ENCODE measurements at places on chromosomes 4 and X.

- no peak for DNase-seq
These were observed 663 bp downstream of the CXorf38 start for GRCh38 chrX:40646489-40647306.

DNA sequence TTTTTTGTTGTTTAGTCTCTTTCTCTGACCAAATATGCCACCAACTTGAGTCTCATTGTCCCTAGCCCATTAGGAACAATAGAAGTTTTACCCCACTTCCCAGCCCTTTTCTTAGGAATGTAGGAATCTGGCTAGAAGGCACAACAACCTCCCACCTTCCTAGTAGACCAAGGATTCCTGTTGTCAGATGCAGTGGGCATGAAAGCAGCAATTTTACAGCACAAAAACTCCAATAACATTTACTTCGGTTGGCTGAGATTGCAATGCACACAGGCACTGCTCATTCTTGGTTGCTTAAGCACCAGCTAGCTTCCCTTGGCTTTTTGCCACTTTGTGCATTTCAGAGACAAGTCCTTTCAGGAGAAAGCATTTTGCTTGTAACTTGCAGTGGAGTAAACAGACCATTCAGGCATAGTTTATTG is 312.8 kb downstream of the TENM3 start:
- no peak for DNase-seq

GRCh38 chrX:140250391-140250790 is 254.5 kb downstream of the SOX3 start:
- DNase-seq = no peak

DNA sequence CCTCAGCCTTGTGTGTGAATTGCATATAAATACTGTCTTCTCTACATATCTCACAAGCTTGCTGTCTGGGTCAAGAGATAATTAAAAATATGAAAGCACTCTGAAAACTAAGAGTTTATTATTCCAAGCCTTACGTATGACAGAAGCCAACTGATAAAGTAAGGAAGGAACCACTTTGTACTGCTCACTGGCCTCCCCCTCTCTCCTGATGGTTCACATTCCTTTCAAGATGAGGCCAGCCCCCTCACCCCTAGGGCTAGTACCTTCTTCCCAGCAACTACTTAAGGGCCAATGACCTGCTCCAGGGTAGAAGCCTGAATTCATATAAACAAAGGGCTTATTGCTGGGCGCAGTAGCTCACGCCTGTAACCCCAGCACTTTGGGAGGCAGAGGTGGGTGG is 5.4 kb upstream of the SOWAHD start:
- DNase-seq = no peak

DNA sequence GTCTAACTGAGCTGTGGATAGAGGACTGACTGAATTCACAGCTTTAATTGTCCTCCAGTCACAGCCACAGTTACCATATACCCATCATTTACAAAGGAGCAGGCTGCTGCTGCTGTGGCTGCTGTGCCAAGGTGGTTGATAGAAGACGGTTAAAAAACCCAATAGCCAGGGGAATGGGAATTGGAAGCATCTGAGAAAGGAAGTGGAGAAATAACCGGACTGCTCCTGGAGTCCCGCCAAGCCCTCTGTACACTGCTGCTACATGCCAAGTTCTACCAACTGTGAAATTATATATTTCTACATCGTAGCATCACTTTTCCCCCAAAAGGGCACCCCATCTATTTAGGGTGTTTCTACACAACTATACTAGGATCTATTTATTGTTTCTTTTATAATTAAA is 279.7 kb upstream of the ARX start:
- DNase-seq = no peak

DNA sequence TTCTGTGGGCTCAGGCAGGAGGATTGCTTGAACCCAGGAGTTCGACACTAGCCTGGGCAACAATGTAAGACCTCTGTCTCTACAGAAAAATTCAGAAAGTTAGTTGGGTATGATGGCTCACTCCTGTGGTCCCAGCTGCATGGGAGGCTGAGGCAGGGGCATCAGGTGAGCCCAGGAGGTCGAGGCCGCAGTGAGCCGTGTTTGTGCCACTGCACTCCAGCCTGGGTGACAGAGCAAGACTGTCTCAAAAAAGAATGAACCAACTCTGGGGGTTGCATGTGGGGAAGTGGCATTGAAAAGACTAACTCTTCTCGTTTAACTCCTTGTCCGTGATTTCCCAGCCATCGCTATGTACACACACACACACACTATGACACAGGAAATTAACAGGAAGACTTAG is 26.9 kb downstream of the ENOPH1 start:
- DNase-seq = no peak

DNA sequence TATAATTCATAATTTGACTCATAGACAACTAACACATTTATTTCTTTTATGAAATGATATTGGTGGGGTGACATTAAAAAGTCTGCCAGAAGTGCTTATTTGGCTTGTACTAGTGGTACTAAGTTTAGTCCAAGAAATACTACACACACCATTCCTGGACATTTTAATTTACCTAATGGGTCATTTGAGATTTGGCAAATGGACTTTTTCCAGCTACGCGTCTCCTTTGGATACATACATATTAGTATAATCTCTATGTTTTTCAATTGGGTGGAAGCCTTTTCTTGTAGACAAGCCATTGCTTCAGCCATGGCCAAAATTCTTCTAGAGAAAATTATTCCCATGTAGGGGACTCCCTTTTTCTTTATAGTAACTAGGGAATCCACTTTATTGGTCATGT is 968.5 kb downstream of the C4orf33 start:
- DNase-seq = no peak

GRCh38 chr4:151426513-151426912 is 17.5 kb downstream of the FHIP1A start:
- DNase-seq = no peak

DNA sequence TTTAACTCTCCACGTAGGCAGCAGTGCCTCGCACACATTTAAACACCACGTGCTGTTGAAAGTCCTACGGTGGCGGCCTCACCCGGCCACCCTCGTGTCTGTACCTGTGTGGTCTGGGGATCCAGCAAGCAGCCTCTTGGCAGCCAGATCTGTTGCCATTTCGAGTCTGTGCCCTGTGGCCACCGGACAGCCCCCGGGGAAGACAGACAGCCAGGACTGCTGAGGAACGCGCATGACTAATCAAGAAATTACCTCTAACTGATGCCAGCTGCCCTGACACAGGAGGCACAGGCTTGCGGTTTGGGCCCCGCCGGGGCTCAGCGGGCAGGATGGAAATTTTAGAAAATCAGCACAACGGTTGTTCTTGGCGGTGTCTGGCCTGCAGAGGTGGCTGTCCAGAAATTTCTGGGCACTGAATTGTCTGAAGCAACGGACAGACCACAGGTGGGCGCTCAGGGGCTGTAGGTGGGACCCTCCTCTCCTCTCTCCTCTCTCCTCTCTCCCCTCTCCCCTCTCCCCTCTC is 15.6 kb upstream of the ASMTL start:
- peak; percentile 45 for DNase-seq

- no peak for DNase-seq
These were observed 104.4 kb downstream of the HHIP start for GRCh38 chr4:144750348-144750747.

- DNase-seq = no peak
These were observed 30.7 kb upstream of the KIAA0232 start for GRCh38 chr4:6751611-6752485.

DNA sequence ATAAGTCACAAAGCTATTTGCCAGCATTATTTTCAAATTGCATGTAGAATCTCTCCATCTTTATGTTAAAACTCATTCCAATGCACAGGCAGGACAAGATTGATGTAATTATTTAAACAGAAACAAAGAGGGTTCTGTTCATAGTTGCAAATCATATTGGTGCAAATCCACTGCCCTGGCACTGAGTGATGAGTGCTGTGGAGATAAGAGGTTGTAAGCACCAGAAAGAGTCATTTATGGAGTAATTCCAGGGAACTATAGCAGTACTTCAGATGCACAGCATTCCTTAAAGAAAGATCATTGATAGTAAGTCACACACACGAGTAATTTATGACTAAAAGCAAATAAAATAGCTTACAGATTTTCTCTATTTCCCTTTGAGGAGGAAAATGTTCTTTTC is 337.7 kb upstream of the CTSO start:
- DNase-seq = no peak

DNA sequence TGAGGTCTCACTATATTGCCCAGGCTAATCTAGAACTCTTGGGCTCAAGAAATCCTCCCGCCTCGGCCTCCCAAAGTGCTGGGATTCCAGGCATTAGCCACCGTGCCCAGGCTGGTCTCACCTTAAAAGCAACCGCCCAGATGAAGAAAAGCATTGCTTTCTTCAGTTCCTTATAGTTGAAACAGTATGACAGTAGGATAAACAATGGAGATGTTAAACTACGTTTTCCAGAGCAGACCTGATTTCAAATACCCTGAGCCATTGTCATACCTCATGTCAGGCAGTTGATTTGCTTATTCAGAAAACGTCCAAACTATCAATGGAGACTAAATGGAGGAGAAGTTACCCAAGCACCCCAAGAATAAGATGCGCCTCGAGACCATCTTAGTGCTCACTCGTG is 26.3 kb upstream of the TMEM131L start:
- DNase-seq = no peak

- no peak for DNase-seq
These were observed 560.9 kb downstream of the KCNIP4 start for GRCh38 chr4:21387683-21388082.

GRCh38 chrX:88613338-88613737 is 133.7 kb upstream of the CPXCR1 start:
- DNase-seq = no peak

DNA sequence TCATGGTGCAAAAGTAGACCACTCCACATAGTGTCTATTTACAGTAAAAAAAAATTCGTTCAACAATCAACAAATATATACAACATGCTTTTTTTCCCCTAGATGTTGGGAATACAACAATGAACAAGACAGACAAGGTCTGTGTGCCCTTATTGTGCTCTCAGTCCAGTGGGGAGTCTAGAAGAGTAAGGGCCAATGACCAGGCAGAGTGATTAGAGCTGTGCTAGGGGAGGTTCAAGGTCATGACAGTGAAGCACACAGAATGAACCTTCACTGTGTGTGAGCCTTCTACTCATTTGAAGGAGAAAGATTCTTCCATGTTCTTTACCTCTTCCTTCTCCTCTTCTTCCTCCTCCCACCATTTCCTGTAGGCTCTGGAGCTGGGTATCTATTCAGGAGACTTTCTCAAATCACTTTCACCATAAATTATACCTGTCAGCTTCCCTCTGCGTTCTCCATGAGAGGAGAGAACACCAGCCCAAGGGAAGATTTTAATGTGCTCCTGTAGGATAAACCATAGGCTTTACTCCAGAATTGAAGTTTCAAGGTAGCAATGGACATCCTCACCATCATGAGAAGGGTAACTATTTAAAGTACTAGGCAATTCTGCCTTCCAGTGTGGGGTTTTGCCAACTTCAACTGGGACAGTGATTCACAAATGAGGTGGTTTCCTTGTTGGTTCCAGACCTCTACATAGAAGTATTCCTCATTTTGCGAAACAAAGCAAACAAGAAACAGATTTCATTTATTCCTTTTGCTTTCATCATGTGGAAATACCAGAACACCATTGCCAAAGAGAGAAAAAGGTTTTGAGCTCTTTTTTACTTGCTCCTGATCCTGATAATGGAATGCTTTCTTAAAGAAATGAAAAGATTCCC is 246.9 kb upstream of the GPC4 start:
- DNase-seq = no peak

GRCh38 chr4:159175085-159175988 is 72.5 kb downstream of the RAPGEF2 start:
- DNase-seq = peak; percentile 4

- DNase-seq = no peak
These were observed 2.7 kb upstream of the NUDT9 start for GRCh38 chr4:87419578-87420249.

DNA sequence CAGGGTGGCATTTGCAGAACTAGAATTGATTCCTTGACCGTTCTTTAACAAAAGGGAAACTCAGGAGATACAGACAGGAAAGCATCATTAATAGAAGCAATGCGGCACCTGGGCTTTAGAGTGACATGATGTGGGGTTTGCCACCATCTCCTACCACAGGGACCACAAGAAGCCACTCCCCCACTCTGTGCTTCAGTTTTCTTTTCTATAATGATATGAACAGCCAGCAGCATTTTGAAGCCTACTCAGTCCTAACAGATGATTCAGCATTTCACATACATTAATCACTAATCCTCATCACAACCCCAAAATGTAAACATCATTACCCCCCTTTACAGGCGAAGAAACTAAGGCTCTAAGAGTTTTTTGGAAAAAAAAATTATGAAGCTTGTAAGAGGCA is 22.9 kb downstream of the CCDC149 start:
- DNase-seq = no peak

DNA sequence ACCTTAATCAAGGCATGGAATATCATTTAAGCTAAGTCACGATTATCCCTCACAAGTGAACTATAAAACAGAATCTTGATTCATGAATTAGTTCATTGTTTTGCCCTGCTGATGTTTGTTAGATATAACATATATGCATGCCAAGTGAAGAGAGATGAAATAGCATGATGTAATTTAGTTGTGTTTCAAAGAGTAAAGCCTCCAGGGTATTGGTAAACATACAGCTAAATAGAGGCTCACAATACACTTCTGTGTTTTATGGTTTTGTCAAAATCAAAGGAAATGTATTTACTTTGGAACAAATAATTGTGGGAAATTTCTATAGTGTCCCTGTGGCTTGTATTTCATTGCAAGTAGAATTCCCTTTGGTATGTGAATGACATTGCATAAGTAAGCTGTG is 69.0 kb upstream of the LEF1 start:
- no peak for DNase-seq

DNA sequence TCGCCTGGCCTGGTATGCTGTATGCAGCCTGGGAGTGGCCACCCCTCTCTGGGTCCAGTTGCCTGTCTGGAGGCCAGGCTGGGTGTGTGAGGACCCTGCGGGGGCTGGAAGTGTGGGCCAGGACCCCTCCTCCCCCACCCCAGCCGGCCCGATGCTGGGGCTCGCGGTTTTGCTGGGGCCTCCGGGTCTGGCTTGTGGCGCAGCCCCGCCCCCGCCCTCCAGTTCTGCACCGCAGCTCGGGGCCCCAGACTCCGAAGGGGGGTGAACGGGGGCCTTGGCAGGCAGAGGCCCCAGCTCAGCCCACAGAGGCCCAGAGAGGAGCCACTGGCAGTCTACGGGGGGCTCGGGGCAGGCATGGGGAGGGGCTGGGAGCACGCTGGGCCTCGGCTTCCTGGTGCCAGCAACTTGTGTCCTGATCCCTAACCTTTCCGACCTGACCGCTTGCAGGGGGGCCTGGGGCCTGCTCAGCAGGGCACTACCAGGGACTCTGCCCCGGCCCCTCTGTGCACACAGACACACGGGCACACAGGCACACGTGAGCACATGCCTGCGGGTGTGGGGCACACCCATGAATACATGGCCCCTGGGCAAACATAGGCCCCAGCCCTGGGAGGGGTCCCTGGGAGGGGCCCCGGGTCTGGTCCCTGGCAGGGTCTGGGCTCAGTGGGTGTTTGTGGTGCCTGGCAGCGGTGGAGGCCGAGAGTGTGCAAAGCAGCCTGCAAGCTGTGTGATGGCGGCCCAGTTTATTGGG is 21.4 kb upstream of the FGFR3 start:
- no peak for DNase-seq

DNA sequence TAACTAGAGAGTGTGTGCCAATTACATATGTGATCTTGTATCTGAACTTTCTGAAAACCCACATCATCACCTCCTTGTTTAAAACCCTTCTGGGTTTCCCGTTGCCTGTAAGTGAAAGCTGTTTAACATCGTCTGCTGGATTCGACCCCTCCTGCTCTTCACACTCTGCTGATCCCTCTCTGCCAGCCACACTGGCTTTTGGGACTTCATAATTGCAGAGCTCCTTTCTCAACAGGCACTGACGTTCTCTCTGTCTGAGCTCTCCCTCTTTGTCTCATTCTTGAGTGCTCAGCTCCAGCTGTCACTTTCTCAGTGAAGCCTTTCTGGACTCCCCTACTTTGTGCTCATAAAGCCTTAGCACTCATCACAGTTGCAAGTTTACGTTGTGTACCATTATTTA is 153.9 kb downstream of the CEP135 start:
- DNase-seq = no peak

Data from stimulated activated CD8-positive, alpha-beta memory T cell treated with anti-CD3 and anti-CD28 coated beads, Interleukin-4, amount 100 ng/mL, for 1 hour (primary cell).